ENCODE measurements at places on chromosomes 1 and 21.

- DNase-seq, result no peak
Observed at GRCh38 chr1:86522240-86522639, 24.6 kb upstream of the CLCA4 start.

DNA sequence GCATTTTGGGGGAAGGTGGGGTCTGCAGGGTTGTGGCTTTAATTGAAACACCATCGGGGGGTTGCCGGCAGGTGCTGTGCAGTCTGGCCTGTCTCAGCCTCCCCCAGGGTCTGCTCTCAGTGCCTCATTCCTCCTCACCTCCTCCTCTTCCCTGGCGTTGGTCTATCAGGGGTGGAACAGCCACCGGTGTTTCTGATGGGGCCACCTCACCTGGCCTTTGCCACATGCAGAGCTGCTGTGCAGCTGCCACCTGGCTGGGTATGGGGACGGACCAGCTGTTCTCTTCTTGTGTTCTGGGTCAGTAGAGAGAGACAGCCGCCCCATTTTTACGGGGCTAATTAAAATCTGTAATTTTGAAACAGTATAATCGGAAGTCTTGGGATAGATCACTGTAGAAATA lies 53.9 kb downstream of the SPSB1 start:
- no peak for DNase-seq

GRCh38 chr21:29238967-29239290 lies 59.8 kb upstream of the BACH1 start:
- DNase-seq, result no peak

DNA sequence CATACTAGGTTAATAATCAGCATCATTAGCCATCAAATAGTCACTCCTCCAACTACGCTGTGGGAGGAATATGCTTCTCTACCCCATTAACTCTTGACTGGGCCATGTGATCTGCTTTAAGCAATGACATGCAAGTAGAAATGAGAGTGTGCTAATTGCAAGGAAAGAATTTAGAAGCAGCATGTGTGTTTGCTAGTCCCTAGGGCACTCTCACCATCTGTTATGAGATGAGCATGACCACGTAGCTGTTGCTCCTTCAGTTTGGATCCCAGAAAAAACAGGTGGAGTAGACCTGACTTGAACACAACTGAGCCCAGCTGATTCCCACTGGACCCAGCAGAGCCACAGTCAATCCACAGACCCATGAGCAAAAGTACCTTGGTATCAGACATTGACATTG lies 19.7 kb upstream of the RGS7 start:
- DNase-seq, result no peak

DNA sequence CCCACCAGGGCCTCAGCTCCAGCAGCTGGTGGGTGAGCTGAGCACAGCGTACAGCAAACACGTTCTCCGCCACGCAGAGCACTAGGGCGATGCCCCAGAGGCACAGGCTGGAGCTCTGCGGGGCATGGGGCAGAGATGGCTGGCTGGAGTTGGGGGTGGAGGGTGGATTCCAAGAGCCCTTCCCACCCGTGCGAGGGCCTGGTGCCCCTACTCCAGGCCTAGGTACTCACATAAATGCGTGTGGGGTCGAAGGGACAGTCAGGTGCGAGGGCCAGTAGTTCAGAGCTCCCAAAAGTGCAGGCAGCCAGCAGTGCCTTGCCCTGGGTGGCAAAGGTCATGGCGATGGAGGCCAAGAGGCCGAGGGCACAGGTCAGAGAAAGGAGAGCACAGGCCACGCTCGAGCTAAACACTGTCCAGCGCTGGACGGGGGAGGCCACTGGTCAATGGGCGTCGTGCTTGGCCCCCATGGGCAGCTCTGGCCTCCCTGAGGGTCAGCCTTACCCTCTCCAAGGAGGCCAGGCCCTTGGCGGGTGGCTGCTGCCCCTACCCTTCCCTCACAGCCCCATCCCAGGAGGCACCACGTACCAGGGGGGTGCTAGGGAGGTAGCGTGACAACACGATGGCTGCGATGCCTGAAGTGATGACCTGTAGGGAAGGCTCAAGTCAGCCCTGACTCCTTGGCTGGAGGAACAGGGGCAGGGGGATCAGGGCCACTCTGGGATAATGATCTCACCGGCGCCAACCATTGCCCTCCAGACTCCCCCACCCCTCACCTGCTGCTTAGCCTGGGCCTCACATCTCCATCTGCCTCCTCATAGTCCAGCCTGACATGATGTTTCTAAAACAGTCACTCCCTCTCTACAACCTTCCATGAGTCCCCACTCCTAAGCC lies 5.6 kb downstream of the TMEM54 start:
- DNase-seq, result no peak

GRCh38 chr1:2126331-2127186 lies 68.0 kb downstream of the FAAP20 start:
- peak; percentile 58 for DNase-seq

Measured in NCI-H1105 (cell line).